A549 treated with Mapracorat at 1 μM for 4 hours (cell line): ENCODE measurements at places on chromosomes 6 and 20. TPM values are rescaled to one million over a fixed set of nuclear protein-coding genes. Genes with fewer than 3 reads are reported as not detected.

Gene GPLD1
- 0.77 to 1.2 TPM (median 0.84 TPM) in 5 replicates for total RNA-seq

Gene YIPF3
- total RNA-seq, result 63.3 to 71.4 TPM (median 66.2 TPM) in 5 replicates

Gene BNIP5
- total RNA-seq, result not detected in 5 replicates

Gene TP53RK
- total RNA-seq, result 12.3 to 14.5 TPM (median 12.8 TPM) in 5 replicates

Gene LMBRD1
- 9.7 to 12.7 TPM (median 10.9 TPM) in 5 replicates for total RNA-seq

Gene CFAP61
- 0.16 to 0.48 TPM (median 0.47 TPM) in 4 of 5 replicates, not detected in the other for total RNA-seq

Gene CD109
- total RNA-seq, result 38.4 to 68.4 TPM (median 59.4 TPM) in 5 replicates

Gene SLC26A8
- total RNA-seq, result 0.08 TPM in 1 of 5 replicates, not detected in the others

Gene TREML1
- not detected in 5 replicates for total RNA-seq

Gene RRP36
- total RNA-seq, result 67.5 to 78.6 TPM (median 72.7 TPM) in 5 replicates

Gene SMOC2
- not detected in 5 replicates for total RNA-seq

Gene VNN1
- total RNA-seq, result 0.06 to 0.15 TPM (median 0.10 TPM) in 3 of 5 replicates, not detected in the others

Gene TP53TG5
- total RNA-seq, result not detected in 5 replicates

Gene PRSS35
- 0.07 TPM in 1 of 5 replicates, not detected in the others for total RNA-seq

Gene RING1
- total RNA-seq, result 19.6 to 25.9 TPM (median 24.4 TPM) in 5 replicates

Gene HLA-C
- total RNA-seq, result 40.6 to 57.1 TPM (median 52.8 TPM) in 5 replicates

Gene ASF1A
- total RNA-seq, result 8.0 to 10.2 TPM (median 9.0 TPM) in 5 replicates
